Astrocyte (in vitro differentiated cells and primary cell): ENCODE measurements at places on chromosomes 7 and 10. TPM values are rescaled to one million over a fixed set of nuclear protein-coding genes. Genes with fewer than 3 reads are reported as not detected.

DNA sequence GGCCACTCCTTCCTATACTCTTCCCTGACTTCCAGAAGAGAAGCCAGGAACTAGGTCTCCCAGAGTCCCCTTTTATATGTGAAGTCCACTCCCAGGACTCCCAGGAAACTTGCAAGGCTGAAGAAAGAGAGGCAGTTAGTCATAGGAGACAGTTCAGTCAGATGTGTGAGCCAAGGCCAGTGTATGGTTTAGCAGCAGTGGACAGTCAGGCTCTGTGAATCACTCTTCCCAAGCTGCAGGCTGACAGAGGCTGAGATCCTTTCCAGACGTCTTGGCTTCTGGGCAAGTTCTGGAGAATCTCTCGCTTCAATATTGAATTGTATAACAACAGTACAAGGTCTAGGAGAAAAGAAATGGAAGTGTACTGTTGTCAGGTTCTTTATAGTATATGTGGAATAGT is 26.9 kb downstream of the BLVRA start:
- H3K27me3 ChIP-seq: no peaks in the 10 kb centered on the region
- H3K4me3 ChIP-seq: no peak overlapping the region
- no peak overlapping the region for H3K27ac ChIP-seq
- H3K4me1 ChIP-seq: peaks cover 13% of the 10 kb centered on the region
- H3K36me3 ChIP-seq: peaks cover 3% of the 10 kb centered on the region

GRCh38 chr7:108662783-108663362 is 93.2 kb downstream of the DNAJB9 start:
- no peaks in the 10 kb centered on the region for H3K4me1 ChIP-seq
- H3K4me3 ChIP-seq: no peak overlapping the region
- no peaks in the 10 kb centered on the region for H3K36me3 ChIP-seq
- H3K27me3 ChIP-seq: no peaks in the 10 kb centered on the region

GRCh38 chr10:103490986-103491314 is 2.6 kb upstream of the NEURL1 start:
- no peak overlapping the region for H3K4me3 ChIP-seq
- H3K4me1 ChIP-seq: peaks cover 19% of the 10 kb centered on the region
- DNase-seq: no peak
- H3K36me3 ChIP-seq: no peaks in the 10 kb centered on the region
- H3K27me3 ChIP-seq: peaks cover 58% of the 10 kb centered on the region

GRCh38 chr10:57579926-57580325 is 687.8 kb downstream of the IPMK start:
- H3K4me1 ChIP-seq: no peaks in the 10 kb centered on the region
- no peak for DNase-seq
- no peak overlapping the region for H3K27ac ChIP-seq
- no peak overlapping the region for H3K4me3 ChIP-seq
- H3K36me3 ChIP-seq: no peaks in the 10 kb centered on the region

DNA sequence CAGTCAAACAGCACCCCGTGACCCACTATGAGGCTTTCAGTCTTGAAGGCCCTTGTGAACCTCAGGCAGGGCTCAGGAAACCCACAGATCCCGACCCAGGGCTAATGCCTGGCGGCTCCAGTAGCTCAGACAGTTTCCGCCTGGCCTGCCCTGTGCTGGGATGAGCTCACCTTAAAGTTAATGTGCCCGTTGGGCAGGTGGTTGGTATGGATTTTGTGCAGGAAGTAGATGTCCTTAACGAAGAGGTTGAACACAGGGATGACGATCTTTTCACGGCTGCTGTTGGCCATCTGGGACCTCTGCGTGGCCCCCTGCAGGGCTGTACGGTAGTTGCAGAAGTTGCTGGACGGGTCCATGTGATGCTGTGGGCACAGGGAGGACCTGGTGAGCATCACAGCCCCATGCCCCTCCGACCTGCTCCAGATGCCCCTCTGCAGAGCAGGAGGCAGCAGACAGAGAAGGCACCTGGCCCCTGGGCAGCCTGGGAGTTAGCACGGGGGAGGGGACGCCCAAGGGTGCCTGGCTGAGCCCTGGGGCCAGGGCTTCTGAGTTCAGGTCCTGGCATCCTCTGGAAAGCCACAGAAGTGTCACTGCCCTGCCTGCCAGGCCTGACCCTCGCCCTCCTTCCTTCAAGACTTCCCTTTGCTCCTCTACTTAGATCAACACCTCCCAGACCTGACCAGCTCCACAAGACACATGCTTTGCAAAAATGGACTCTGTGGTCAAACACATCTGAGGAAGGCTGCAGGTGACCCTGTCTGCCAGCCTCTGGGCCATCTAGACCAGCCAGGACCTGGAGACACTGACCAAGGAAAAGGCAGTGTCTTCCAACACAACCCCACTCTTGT is 59.8 kb downstream of the CSGALNACT2 start:
- no peak for DNase-seq
- no peak overlapping the region for H3K4me3 ChIP-seq
- no peak overlapping the region for H3K27ac ChIP-seq
- H3K36me3 ChIP-seq: no peaks in the 10 kb centered on the region
- no peaks in the 10 kb centered on the region for H3K27me3 ChIP-seq

GRCh38 chr10:116737627-116738327 is 4.6 kb downstream of the HSPA12A start:
- H3K36me3 ChIP-seq: no peaks in the 10 kb centered on the region
- no peak overlapping the region for H3K27ac ChIP-seq
- no peak overlapping the region for H3K4me3 ChIP-seq
- DNase-seq: no peak
- H3K4me1 ChIP-seq: peaks cover 16% of the 10 kb centered on the region
- peaks cover 2% of the 10 kb centered on the region for H3K27me3 ChIP-seq

DNA sequence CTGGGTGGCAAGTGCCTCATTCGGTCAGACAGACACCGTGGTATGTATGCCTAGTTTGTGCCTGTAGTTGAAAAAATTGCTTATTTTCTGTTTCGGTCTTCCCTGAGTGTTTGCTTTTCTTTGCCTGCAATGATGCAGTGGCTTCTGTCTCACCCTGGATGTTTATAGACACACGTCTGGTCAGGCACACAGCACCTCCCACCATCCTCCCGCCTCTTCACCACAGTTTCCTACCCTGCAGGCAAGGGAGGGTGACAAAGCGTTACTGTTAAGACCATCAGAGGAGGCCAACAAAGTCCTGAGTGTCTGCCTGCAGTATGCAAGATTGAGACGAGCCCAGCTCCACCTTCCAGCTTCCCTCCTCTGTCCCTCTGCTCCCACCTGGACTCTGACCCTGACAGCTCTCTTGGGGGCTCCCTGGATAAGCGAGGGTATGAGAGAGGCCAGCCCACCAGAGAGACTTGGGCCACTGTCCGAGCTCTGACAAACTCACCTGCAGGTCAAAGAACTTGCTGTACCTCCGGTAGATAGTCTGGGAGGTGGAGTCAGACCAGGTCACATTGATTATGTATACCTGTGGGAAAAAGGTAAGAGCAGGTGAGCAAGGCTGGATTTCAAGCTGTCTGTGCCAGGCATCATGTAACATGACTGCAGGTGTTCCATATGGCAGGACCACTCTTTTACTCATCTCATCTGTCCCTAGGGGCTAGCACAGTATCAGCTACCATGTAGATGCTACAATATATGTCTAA is 54.4 kb downstream of the SH3PXD2A start:
- H3K27me3 ChIP-seq: no peaks in the 10 kb centered on the region
- no peak overlapping the region for H3K27ac ChIP-seq
- peaks cover 10% of the 10 kb centered on the region for H3K4me1 ChIP-seq
- no peak for DNase-seq
- no peaks in the 10 kb centered on the region for H3K36me3 ChIP-seq
- H3K4me3 ChIP-seq: no peak overlapping the region

DNA sequence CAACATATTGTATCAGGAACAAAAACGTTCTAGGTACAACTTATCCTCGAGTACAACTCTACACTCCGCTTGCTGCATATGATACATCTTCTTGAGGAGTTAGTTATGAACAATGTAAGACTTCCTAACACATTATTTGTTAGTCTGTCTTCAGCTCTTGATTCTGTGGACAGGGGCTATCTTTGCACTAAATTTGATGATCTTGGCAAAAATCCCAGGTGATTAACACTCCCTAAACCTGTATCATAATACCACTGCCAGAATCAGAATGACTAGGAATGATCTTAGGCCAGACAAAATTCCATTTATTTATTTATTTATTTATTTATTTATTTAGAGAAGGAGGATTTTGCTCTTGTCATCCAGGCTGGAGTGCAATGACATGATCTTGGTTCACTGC is 108.7 kb upstream of the AUTS2 start:
- no peak overlapping the region for H3K4me3 ChIP-seq
- no peak for DNase-seq
- no peak overlapping the region for H3K27ac ChIP-seq
- H3K36me3 ChIP-seq: no peaks in the 10 kb centered on the region

DNA sequence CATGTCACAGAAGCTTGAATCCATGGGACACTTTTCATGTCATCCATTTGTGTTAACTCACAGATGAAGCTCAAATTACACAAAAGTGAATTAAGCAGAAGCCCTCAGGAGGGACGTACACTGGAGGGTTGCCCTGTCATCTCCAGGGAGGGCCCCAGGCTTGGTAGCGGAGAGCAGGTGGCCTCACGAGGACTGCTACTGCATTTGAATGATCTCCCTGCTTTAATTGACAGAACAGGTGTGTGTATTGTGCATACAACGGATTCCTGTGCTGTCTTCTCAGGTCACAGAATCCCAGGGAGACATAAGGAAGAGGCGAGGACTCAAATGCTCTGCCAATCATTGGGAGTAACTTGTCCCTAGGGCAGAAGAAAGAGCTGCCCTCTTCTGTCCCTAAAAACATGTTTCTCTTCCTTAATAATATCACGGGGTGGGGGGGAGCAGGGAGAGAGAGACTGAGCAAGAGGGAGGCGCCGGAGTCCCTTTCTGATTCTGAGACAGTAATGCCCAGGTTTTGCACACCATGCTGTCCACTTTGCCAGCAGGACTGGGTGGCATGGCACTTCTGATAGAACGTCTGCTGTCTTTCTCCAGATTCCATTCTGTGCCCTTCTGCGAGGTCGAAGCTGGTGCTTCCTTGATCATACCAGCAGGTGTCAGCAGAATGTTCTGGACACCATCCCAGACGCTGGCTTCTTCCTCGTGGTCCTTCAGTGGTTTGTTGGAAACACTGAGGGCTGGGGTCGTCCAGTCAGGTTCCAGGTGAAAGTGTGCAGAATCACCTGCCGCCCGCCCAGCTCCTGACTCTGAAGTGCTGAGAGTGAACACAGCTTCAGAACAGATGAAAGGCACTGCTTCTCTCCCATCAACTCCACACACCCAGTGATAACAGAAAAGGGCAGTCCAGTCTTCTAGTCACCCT is 26.2 kb upstream of the RASGEF1A start:
- H3K36me3 ChIP-seq: no peaks in the 10 kb centered on the region
- no peak overlapping the region for H3K4me3 ChIP-seq
- peak; percentile 14 for DNase-seq
- no peaks in the 10 kb centered on the region for H3K4me1 ChIP-seq
- peaks cover 12% of the 10 kb centered on the region for H3K27me3 ChIP-seq
- no peak overlapping the region for H3K27ac ChIP-seq

DNA sequence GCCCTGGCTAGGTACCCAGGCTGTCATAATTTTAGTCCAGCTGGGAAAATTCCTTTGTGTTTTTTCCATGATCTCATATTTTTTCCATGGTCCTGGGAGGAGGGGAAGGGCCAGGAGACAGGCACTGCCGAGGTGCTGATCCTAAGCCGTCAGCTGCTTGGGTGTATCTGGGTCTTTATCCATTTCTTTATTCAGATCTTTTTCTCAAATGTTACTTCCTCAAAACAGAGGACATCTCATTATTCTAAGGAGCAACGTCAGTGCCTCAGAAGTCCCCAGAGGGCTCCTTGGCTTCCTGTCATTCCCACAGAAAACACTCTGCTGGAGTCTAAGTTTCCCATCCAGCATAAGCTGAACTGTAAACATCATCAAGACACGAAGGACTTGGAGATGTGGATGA is 2.8 kb upstream of the OR6V1 start:
- no peaks in the 10 kb centered on the region for H3K27me3 ChIP-seq
- no peak for DNase-seq
- H3K36me3 ChIP-seq: no peaks in the 10 kb centered on the region
- H3K27ac ChIP-seq: no peak overlapping the region
- H3K4me3 ChIP-seq: no peak overlapping the region
- no peaks in the 10 kb centered on the region for H3K4me1 ChIP-seq

DNA sequence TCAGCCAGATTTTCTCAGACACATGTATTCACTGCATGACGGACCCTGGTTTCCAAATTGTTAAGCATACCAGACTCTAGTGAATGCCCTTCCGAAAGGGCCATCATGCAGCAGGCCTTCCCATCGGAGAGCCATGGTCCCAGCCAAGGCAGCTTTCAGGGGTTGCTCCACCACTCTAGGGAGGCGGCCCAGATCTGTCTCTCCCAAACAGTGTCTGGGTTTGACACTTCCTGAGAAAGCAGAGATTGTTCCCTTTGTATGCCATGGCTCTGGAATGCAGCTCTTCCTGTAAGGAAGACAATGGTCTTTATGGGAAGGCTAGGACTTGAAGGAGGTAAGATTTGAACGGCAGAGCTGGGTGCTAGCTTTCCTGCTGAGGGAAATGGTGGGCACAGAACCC is 178.8 kb upstream of the BMPER start:
- DNase-seq: no peak
- no peaks in the 10 kb centered on the region for H3K27me3 ChIP-seq
- H3K4me3 ChIP-seq: no peak overlapping the region
- no peak overlapping the region for H3K27ac ChIP-seq
- H3K4me1 ChIP-seq: peaks cover 15% of the 10 kb centered on the region

DNA sequence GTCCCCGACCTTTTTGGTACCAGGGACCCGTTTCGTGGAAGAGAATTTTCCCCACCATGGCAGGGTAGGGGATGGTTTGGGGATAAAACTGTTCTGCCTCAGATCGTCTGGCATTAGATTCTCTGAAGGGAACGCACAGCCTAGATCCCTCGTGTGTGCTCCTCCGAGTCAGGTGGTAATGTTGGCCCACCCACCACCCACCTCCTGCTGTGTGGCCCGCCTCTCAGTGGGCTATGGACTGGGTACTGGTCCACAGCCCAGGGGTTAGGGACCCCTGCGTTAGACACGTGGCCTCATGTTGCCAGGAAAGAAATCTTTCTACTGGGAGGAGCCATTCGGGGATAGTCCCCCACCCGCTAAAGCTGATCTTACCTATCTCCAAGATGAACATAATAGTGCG is 27.0 kb downstream of the PFKFB3 start:
- H3K36me3 ChIP-seq: peaks cover 45% of the 10 kb centered on the region
- no peak for DNase-seq
- no peak overlapping the region for H3K27ac ChIP-seq
- no peak overlapping the region for H3K4me3 ChIP-seq

GRCh38 chr10:112775381-112775780 is 174.7 kb upstream of the TCF7L2 start:
- no peaks in the 10 kb centered on the region for H3K36me3 ChIP-seq
- H3K4me1 ChIP-seq: peaks cover 3% of the 10 kb centered on the region
- no peaks in the 10 kb centered on the region for H3K27me3 ChIP-seq
- no peak overlapping the region for H3K4me3 ChIP-seq
- no peak overlapping the region for H3K27ac ChIP-seq
- peak; percentile 16 for DNase-seq

Gene TFR2
- total RNA-seq: 0.26 and 0.50 TPM in 2 replicates

Gene ADCY1
- 1.2 and 1.6 TPM in 2 replicates for total RNA-seq

Gene GNGT1
- not detected in 2 replicates for total RNA-seq

Gene CDNF
- 1.4 and 2.0 TPM in 2 replicates for total RNA-seq

Gene CDK1
- 4.1 and 6.6 TPM in 2 replicates for total RNA-seq

Gene HMX2
- not detected in 2 replicates for total RNA-seq

Gene ADO
- 29.0 and 31.1 TPM in 2 replicates for total RNA-seq
